Lung (tissue), 17 donors: ENCODE measurements at places on chromosomes 13 and 19. TPM values are rescaled to one million over a fixed set of nuclear protein-coding genes. Genes with fewer than 3 reads are reported as not detected.

The ANKRD24 gene
- 0.68 TPM for polyA plus RNA-seq

GRCh38 chr13:99665711-99666110 lies 164.4 kb downstream of the TM9SF2 start:
- DNase-seq = no peak

The UBL5 gene
- polyA plus RNA-seq = 1,378 TPM

GRCh38 chr13:52945348-52945747 lies 83.3 kb upstream of the OLFM4 start:
- no peak for DNase-seq

- DNase-seq = no peak
Measured at GRCh38 chr13:66888698-66889097, 341.4 kb downstream of the PCDH9 start.

The MTUS2 gene
- 0.03 TPM for polyA plus RNA-seq

The RASAL3 gene
- polyA plus RNA-seq = 5.9 TPM

DNA sequence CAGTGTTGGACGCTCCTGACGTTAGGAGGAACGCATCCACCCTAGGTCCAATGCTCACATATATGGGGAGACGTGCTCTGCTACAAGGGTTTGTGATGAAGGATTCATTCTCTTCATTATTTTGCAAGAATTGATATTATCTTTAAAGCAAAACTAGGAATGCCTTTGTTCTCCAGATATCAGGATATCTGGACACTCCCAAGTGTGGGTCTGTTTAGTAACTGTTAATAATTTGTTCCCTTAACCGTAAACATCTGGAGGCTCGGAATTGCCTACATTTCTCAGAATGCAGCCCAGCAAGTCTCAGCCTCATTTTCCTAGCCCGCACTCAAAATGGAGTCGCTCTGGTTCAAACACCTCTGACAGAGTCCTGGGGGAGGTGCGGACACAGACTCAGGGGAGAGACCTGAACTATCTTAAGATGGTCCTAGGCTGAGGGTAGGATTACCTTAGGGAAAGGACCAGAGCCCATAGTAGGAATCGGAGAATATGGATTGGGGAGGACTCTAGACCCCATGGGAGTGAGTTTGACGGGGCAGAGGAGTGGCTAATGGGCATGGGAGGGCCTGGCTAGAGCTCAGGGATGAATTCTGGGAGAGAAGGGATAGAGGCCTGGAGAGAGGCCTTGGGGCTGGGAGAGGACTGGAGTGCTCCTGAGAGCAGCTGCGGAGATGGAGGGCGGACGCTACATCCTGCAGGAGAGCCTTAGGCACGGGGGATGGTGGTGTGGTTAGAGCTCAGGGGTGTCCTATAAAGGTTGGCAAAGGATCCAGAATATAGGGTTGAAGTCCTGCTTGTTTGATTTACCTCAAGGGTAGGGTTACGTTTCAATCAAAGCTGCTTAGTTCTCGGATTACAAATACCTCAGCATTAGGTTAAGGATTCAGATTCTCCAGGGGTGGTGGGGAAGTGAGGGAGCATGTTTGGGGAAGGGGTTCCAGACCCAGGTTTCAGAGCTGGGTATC lies 43.2 kb downstream of the ZNF331 start:
- DNase-seq = no peak

- no peak for DNase-seq
Measured at GRCh38 chr19:38453596-38453995, 20.1 kb downstream of the RYR1 start.

DNA sequence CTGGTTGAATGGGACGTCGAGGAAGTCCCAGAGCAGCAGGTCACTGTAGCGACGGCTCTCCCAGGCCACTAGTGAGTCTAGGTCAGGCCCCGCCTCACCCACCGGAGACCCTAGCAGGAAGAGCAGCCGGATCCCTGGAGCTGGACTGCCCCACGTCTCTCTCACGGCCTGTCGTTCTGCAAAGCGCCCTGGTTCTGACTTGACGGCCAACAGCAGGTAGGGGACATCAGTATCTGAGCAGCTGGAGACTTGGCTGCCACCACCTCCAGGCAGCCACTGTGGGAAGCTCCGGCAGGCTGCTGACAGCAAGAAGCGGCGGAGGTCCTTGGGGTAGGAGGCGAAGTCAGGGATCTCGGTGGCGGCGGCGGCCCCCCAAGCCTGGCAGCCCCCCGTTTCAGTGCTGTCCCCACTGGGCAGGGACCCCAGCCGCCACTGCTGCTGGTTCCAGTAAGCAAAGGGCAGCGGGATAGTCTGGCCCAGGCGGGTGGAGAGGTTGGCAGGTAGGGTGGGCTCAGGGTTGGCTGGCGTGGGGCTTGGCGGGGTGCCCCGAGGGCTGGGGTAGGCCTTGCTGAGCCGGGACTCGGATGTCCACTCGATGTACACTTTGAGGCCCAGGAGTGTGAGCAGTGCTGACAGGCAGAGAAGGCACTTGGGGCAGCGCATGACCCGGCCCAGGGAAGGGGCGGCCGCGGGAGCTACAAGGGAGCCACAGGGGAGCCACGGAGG lies 895 bp downstream of the B3GNT8 start:
- DNase-seq = no peak

DNA sequence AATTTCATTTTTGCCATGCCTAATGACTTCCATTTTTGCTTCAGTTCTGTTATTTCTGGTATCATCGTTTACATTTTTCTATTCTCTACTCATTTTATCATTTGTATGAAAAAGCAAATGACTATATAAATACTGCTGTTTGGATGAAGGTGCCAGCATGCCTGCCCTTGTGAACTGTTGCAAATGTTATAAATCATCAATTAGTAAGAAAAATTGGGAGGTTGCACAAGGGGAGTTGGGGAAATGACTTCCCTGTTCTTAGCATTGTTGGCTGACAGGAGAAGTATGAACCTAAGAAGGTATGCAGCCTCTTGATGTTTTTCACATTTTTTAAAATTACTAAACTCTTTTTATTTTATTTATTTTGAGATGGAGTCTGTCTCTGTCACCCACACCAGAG lies 15.1 kb downstream of the SAFB start:
- DNase-seq = no peak

DNA sequence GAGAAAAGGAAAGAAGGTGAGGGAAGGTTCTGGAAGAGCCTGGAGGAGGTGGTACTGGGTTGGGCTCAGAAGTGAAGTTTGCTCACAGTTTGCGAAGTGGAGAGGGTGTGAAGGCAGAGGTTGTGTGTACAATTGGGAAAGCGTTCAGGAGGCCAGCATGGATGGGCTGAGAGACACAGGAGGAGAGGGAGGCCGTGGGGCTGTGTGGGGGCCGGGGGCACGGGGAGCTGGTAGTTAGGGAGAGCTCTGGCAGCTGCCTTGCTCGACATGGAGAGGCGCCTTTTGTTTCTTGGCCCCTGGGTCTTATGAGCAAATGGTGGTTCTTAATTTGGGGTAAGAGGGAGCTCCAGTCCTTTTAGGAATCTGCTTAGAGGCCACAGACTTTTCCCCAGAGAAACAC lies 16.7 kb downstream of the BICRA start:
- no peak for DNase-seq

GRCh38 chr13:109140479-109141349 lies 511.3 kb downstream of the MYO16 start:
- DNase-seq = peak; percentile 24

DNA sequence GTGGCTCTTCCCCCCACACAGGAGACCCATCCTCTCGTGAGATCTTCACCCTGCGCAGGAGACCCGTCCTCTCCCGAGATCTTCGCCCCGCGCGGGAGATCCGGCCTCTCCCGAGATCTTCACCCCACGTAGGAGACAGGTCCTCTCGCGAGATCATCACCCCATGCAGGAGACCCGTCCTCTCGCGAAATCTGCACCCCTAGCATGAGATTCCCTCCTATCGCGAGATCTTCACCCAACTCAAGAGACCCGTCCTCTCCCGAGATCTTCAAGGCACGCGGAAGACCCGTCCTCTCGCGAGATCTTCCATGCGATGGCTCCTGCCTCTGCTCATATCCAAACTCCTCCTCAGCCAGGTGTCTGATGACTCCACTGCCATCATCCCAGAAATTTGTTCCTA lies 24.3 kb downstream of the LAIR2 start:
- DNase-seq = no peak

DNA sequence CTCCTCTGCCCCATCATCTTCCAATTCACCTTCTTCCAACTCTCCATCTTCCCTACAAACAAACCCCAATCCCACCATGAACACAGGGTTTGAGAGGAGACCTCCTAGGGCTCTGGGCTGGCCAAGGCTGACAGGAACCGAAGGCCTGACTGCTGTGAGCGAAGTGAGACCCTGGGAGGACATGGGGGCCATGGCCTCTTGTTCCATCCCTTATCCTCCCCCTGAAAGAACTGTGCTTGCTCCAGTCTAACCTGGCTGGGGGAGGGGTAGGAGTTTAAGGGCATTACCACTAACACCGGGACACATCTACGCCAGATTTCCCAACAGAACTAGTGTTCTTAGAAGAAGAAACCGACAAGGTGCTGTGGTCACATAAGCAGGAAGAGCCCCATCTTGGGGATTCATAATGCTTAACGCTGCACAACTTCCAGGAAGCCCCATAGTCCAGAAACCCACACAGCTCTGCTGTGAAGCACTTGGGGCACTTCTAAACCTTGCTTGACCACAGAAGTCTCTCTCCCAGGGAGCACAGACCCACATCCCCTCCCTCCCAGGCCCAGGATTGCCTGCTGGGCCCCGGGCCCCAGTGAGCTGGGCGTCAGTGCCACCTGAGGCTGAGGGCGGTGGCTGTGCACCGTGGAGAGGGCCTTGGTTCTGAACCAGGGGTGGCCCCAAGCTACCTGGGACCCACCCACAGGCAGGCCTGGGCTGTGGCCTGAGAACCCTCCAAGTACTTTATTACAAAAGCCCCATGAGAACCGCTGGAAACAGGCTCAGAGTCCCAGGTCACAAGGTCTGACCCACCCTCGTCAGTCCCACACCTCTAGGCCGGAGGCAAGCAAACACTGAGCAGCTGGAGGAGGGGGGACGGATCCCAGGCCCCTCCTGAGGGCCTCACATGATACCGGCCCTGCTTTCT lies 18.8 kb downstream of the ZC3H4 start:
- no peak for DNase-seq

The WASF3 gene
- polyA plus RNA-seq = 4.9 TPM

GRCh38 chr19:39506944-39507714 lies 7.8 kb upstream of the SELENOV start:
- peak; percentile 57 for DNase-seq

- DNase-seq = no peak
Measured at GRCh38 chr13:34179481-34179880, 361.5 kb downstream of the RFC3 start.

The ETV2 gene
- 1.2 TPM for polyA plus RNA-seq

The NLRP4 gene
- polyA plus RNA-seq = not detected
